Stimulated activated CD4-positive, alpha-beta T cell treated with anti-CD3 and anti-CD28 coated beads, TNF-alpha, amount 100 ng/mL, for 4 hours (primary cell): ENCODE measurements at places on chromosomes 11 and 22.

DNA sequence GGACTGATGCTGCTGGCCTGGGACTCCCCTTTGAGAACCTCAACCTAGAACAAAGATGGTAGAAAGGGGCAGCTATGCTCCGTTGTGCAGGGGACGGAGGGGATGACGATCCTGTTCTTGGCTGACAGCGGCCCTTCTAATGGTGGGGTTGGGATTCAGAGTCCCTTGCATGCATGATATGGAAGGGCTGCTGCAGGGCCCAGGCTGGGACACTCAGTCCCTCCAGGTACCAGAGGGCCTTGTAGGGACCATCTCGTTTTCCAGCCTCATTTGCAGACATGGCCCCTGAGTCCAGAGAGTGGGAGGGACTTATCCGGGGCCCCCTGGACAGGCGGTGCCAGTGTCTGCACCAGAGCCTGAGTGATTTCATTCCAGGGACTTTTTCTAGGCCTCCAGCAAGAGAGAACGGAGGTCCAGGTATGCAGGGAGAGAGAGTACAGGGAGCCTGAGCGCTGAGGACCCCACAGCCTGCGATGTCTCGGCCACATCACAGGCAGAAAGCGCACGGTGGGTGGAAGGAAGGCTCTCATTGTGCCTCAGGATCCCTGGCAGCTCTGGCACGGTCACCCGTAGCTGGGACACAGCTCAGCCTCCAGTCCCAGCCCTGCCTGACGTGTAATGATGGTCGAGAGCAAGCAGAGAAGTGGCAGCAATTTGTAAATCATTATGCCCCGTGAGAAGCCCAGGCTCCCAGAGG, 860.8 kb downstream of the TBC1D22A start:
- no peak for DNase-seq

DNA sequence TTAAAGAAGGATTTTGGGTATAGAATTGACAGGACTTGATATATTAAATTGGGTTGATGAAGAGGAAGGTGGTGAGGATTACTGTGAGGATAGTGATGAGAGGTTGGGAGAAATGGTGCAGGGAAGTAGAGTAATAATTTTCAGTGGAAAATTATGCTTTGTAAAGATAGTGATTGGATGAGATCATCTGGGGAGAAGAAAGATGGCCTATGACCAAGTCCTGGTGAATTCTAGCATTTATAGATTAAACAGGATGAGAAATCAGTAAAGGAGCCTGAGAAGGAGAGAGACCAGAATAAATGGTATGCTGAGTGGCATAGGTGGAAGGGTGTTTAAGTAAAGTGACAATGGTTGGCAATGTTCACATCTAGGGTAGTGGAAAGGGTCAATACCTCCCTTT, 15.0 kb downstream of the IPO7 start:
- DNase-seq = no peak

DNA sequence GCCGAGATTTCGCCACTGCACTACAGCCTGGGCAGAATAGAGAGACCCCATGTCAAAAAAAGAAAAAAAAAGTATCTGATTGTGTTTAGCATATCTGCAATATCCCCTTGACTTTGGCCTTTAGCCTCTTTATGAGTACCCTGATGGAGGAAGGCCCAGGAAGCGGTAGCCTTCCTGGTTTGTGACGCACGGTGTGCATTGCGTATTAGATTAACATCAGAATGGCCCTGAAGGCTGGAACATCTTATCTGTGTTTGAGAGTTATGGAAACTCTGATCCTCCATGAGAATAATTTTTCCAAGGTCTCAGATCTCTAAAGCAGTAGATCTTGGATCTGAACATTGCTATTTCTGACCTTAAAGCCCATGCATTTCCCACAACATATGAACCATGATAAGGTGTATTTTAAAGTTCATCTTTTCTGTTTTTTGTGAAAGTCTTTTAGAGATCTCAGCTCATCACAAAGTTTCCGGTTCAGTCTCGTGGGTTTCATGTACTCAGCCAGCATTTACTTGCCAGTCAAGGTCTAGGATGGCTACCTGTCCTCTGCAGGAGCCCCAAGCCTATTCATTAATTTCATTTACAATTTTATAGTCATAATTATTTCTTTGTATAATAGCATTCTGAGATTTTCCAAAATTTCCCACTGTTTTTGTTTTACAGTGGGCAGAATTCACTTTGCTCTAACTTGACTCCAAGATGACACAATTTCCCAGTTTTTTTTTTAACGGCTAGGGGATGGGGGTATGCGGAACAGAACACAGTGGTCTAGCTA, 605 bp upstream of the FDX1 start:
- no peak for DNase-seq

DNA sequence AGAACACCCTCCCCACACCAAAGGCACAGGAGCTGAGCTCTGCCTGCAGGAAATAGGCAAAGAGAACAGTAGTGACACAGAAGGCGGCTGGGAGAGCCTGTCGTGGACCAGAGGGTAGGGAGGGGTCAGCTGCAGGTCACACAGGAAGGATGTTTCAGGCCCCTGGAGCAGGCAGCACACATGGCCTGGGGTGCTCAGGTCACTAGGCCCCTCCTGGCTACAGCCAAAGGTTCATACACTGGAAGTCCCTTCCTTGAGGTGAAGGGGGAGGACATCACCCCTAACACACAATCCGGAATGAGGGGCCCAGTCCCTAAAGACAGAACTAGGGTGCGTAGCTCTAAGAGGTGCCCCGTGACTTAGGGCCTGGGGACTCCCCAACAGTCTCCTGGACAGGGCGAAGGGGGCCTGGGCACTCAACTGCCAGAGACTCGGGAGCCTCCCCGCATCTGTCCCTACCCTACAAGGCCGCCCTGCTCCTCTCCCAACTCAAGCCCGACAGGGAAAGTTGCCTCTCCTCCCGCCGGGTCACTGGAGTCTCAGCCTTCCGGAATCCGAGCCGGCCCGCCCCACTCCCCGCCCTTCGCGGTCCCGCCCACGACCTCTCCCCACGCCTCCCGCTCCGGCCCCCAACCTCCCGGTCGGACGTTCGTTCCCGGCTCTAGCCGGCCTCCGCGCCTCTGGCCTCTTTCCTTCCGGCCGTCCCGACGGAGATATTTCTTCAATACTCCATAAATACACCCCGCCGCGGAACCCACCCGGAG, at the start of gene CYB5R2:
CYB5R2 (minus strand) TSS at position 541 of the 764 bp plus-strand sequence. CDS start 675 bp downstream, outside the sequence.
- DNase-seq = no peak

DNA sequence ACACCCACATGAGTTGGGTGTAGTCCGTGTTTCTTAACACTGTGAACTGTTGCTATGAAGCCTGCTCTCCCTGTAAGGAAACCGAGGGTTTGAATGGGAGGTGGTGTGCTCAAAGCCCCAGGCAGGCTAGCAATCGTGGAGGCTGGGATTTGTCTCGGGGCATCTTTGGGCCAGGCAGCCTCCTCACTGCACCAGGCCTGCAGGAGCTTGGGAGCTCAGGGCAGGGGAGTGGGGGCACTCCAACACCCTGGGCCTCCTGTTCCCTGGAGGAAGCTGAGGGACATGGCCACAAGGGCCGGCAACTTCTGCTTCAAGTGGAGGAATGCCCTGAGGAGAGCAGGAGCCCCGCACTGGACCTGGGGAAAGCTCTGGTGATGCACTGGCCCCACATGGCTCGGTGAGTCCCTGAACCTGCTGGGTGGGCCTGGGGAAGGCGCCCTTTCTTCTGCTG, 164.7 kb upstream of the B3GAT1 start:
- no peak for DNase-seq

GRCh38 chr11:60710482-60710881, 11.1 kb downstream of the MS4A8 start:
- DNase-seq = no peak

DNA sequence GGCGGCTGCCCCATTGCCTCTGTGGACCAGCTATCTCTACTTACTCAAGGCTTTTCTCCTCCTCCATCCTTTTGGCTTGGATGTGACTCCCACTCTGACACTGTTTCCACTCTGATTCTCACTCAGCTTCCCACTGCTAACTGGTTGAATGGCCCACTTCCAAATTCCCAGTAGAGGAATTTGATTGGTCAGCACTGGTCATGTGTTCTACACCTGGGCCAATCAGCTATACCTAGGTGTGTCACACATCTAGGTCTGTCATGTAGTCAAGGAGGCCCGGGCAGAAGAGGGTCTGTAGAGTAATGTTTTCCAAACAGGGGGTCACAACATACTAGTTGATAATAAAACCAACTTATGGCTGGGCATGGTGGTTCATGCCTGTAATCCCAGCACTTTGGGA, 53.3 kb downstream of the TPBGL start:
- DNase-seq = no peak

DNA sequence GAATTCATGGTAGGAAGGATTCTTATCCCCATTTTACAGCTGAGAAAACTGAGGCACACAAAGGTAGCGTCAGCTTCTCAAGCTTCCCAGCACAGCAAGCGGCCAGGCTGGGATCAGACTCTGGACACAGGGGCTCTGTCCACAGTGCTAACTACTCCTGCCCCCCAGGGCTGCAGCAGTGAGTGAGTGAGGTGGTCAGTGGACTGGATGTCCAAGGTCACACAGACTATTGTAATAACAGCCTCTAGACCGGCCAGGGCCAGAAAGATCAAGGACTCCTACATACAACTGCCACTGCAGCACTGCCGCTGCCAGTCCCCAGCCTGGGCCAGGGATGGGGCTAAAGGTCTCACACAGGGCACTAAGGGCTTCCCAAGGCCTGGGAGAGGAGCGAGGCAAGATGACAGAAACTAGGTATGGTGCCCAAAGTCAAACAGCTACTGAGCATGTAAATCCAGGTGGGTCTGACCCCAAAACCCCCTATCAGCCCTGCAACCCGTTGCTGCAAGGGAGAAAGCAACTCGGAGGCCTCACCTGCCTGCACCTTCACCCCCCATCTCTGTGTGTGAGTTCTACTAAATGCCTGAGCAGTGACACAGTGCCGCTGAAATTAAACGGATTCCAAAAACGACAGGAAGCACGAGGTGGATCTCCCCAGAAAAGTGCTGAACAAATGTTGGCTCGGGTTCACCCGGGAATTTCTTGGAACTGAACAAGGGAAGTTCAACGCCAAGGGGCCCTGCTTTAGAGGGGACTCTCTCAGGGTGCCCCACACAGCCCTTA, 161.8 kb upstream of the GRK3 start:
- no peak for DNase-seq

DNA sequence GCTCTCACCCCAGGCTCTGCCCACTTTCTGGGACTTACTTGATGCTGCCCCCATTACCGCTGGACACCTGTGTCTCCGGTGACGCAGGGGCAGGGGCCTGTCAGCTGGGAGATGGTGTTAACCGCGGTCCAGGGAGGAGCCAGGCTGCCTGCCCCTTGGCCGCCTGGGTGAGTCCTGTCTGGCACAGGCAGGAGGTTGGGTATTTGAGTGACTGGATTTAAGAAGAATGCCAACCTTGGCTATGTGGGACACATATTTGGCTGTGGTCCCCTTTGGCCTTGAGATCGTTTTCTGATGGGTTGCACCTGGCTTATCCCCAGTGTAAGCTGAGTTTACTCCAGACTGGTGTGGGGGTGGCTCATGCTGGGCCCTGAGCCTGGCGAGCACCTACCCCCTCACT, 2.5 kb downstream of the MUC6 start:
- DNase-seq = no peak

- no peak for DNase-seq
Observed at GRCh38 chr11:92376146-92376599, 151.6 kb downstream of the FAT3 start.
